ENCODE measurements at places on chromosomes 5 and 9. TPM values are rescaled to one million over a fixed set of nuclear protein-coding genes. Genes with fewer than 3 reads are reported as not detected.
A peak's percentile ranks its signal among the peaks of the same experiment; 100 is the strongest.

The TRIM32 gene
- not detected for polyA plus RNA-seq

DNA sequence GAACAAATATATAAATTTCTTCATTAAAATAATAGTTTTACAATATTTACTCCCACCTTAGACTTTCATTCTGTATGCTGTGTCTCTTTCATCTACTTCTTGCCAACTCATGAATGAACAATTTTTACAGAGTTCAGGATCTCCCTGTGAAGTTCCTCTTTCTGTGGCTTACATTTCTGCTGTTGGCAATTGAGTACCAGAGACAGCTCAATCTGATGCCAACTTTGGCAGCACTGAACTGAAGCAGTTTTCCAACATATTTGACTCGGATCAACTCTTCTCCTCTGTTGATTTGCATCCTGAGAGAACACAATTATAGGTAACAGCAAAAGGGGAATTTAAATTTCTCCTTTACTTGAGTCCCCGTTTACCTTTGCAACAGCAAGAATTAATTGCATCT lies 1262.2 kb downstream of the EFNA5 start:
- DNase-seq: no peak

DNA sequence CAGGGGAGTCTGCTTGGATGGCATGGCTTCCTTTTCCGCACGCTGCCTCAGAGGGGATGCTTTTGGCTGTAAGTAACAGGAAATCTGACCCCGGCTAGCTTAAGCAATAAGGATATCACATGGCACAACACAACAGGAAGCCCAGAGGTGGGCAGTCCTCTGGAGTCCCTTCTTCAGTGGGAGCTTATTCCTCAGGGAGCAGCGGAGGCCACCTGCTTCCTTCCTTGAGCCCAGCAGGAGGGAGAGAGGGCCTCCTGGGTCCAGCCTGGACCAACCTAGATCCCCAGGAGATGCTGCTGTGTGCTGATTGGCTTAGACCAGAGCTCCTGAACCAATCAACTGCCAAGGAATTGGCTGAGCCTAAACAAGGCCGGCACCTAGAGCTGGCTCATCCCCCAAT lies 66.3 kb downstream of the C9orf50 start:
- no peak for DNase-seq

The PCDHA2 gene
- polyA plus RNA-seq: 0.07 TPM

The SPATA31D1 gene
- not detected for polyA plus RNA-seq

GRCh38 chr9:21682381-21682780 lies 120.1 kb upstream of the MTAP start:
- DNase-seq: no peak

DNA sequence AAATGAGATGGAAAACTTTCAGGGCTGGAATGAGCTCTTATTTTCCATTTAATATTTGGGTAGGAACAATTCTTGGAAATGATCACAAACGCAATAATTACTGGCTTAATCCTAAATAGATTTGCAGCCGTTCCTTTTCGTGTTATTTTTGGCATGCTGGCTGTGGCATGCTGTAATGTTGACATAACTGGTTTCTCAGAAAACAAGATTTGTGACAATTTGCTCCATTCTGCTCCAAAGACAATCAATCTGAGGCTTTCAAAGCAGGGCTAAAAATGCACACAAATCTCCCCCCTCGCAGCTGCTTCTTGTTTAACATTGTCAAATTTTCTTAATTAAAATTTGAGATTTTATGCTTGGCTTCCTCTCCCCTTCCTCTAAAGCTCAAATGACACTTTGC lies 151.2 kb downstream of the TTC39B start:
- DNase-seq: peak; percentile 82

DNA sequence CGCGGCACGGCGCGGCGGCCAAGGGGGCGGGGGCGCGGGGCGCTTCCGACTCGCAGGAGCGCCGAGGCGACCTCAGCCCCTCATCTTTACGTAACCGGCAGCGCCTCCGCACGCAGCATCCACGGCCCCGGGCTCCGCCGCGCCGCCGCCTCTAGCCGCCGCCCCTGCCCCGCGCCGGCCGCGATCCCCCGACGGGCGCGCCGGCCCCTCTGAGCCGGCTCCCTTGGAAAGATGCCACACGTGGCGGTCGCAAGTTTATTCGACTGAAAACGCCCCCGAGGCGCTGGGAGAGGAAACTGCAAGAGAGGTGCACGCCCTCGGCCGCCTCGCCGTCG lies 1.0 kb downstream of the KLF9 start:
- no peak for DNase-seq

The F2RL2 gene
- 2.1 TPM for polyA plus RNA-seq

DNA sequence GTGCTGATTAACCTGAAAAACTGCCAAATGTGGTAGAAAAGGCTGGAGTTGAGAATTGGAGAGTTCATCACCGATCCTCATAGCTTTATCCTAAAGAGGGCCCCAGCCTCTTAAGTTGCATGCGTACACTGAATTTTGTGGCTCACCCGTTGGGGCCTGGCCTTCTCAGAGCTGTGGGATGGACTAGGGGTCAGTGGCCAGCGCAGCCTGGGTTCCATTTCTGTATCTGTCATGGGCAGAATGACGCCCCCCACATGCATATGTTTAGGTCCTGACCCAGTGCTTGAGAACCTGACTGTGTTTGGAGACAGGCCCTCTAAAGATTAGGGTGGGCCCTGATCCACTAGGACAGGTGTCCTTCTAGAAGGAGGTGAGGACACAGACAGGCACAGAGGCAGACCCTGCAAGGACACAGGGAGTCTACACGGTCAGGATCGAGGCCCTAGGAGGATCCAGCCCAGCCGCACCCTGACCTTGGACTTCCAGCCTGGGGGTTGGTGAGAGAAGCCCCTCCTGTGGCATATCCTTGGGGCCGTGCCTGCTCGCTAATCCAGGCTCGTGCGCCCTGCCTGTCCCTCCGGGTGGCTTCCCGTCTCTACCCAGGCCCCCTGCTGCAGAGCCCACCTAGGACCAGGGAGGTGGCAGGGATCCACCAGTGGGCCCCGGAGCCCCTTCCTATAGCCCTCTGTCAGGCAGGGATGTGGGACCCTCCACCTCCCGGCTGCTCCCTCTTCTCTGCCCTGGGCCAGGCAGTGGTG lies 32.2 kb downstream of the NDUFS6 start:
- DNase-seq: no peak

DNA sequence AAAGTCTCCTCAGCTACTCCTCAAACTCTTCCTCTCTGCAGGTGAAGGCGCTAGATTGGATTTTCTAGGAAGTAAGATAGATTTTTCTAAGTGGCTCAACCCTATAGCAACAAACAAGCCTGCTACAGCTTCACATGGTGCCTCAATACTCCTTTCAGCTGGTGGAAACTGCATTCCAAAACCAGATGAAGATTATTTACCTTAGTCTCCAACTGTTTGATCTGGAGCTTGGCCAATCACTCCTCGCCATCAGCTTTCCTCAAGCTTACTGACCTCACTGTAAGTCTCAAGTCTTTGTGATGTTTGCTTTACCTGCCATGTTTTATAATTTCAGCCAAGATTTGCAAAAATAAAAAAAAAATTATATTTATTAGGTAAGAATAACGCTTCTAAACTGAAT lies 622.4 kb downstream of the CHSY3 start:
- no peak for DNase-seq

GRCh38 chr5:138230981-138231589 lies 18.0 kb upstream of the CDC23 start:
- no peak for DNase-seq

GRCh38 chr5:65034029-65034812 lies 265.5 kb downstream of the CWC27 start:
- DNase-seq: no peak

GRCh38 chr5:68449380-68449779 lies 233.8 kb downstream of the PIK3R1 start:
- DNase-seq: no peak

DNA sequence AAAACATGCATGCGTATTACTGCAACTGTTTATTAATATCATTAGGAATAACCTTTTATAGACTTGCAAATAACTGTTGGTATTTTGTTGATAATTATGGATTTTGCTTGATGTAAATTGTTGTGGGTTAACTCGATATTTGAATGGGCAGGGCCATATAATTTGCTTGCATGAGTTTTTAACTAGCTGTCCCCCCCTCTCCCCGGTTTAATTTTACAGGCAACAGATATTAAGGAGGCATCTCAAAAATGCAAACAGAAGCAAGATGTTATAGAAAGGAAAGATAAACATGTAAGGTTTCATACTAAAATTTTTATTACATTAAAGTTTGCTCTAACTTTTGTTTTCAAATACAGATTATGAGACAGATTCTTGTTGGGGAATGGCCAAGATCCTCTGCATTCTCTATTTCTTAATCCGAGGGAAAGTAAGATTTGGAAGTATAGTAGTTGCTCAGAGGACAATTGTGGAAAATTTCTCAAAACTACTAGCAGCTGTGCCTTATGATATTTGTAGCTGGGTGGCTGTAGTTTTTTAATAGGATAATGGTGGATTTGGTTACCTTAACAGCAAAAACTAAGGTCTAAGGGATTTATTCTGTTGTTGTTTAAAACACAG lies 27.3 kb downstream of the SMC5 start:
- DNase-seq: no peak

GRCh38 chr5:64634997-64635686 lies 55.2 kb upstream of the SHISAL2B start:
- DNase-seq: peak; percentile 27

DNA sequence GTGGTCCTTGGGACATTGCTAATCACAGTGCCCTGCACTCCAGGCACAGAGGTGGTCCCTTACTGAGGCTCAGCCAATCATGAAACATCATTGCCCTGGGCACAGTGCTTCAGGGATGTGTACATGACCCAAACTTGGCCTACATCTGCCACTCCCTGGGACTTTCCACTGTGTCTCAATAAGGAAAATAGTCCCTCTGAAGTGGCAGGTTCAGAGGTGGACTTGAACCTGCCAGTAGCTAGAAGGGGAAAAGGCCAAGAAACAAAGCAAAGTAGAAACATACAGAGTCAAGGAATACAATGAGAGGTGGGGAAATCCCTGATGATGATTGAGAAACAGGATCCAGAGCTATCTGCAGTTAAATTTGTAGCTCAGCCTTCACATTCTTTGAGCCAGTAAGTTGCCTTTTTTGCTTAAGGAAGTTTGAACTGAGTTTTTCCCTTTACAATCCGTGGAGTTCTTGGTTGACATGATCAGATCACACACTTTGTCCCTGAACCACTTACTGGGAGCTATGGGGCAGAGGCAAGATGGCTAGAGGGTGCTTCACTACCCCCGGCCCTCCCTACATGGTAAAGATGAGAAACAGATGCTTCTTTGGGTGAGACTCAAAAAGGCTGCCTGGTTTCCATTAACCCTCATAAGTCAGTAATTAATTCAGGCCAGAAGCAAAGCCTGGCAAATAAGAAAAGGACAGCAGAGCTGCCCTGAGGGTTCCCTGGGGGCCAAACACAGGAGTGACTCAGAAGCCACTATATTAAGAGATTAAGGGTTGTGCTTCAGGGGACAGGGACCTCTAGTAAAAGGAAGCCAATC lies 57.6 kb downstream of the SH3TC2 start:
- DNase-seq: no peak

- no peak for DNase-seq
Measured at GRCh38 chr5:172708183-172708505, 62.9 kb downstream of the DUSP1 start.

The ELAVL2 gene
- 0.85 TPM for polyA plus RNA-seq

The TEX48 gene
- polyA plus RNA-seq: not detected

The GNA14 gene
- polyA plus RNA-seq: 4.7 TPM

GRCh38 chr5:95261437-95262175 lies 23.3 kb downstream of the MCTP1 start:
- DNase-seq: peak; percentile 66

The SEMA6A gene
- polyA plus RNA-seq: 57.8 TPM

DNA sequence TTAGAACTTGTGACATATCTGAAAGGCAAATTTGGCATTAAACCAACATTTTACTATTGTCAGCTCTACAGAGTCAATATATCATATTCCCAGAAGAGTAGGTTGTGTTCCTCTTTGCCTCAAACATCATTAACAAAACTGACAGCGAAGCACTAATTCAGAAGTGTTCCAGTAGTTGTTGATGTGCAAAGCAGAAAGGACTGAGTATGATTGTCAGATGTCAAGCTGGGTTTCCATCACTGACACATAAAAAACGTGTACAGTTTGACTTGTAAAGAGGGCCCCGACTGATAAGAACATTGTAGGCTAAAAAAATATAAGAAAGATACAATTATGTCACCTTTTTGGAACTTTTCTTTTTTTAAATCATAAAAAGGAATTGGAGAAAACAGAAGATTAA lies 101.5 kb upstream of the ZNF608 start:
- no peak for DNase-seq

DNA sequence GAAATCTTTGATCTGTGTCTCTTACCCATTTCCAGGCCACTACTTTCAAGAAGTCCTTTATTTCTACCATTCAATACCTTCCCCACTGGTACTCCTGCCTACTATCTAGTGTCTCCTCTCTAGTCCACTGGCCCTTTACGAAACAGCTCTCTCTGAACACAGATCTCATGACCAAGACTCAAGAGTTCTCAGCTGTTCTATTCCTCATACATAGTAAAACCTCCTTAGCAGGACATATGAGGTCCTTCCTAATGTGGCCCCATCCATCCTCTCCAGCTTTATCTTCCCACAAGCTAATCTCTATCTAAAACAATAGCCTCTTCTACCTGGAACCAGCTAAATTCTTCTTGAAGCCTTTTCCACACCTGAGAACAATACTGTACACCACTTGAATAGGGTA lies 2.6 kb downstream of the TEX10 start:
- no peak for DNase-seq

DNA sequence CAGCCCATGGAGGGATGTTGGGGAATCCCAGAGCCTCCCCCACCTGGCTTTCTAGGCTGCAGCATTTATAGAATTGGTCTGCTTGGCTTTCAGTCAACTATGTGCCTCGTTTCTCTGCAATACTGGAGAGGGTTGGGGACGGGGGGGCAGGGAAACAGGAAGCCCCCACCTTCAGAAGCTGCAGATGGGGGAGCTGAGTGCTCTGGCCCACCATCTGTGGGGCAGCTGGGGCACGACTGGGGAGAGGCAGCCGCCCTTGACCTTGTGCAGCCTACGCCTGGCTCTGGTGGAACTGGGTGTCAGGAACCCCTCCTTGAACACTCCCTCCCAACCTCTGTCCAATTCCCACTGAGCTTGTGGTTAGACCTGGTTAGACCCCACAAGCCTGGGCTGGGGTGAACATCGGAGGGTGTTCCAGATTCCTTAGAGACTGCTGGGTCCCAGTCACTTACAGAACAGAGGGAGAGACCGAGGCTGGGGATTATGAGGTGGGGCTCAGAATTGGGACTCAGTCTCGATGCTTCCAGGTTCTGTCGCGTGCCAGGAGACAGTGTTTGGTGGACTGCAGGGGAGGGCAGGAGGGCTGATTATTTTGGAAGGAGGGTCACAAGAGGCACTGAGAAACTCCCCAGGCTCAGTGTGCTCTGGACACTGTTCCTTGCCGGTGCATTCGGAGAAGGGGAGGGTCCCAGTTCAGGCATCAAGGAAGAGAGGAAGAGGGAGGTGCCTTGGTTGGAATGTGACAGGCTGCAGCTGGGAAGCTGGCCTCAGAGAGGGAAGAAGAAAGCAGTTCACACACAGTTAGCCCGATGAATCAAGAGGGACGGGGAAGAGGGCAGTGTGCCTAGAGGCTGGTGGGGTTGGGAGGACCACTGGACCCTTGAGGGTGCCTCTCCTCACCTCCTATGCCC lies 25.6 kb downstream of the COL27A1 start:
- DNase-seq: peak; percentile 64

The IFNB1 gene
- polyA plus RNA-seq: not detected
